Retinal pigment epithelial cell (primary cell): ENCODE measurements at places on chromosomes 12 and 14.

DNA sequence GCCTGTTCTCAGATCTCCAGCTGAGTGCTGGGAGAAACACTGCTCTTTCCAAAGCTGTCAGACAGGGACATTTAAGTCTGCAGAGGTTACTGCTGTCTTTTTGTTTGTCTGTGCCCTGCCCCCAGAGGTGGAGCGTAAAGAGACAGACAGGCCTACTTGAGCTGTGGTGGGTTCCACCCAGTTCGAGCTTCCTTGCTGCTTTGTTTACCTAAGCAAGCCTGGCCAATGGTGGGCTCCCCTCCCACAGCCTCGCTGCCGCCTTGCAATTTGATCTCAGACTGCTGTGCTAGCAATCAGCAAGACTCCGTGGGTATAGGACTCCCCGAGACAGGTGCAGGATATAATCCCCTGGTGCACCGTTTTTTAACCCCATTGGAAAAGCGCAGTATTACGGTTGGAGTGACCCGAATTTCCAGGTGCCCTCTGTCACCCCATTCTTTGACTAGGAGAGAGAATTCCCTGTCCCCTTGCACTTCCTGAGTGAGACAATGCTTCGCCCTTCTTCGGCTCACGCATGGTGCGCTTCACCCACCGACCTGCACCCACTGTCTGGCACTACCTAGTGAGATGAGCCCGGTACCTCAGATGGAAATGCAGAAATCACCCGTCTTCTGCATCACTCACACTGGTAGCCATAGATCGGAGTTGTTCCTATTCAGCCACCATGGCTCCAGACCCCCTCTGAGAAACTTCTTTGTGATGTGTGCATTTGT is 650.3 kb upstream of the ALG10B start:
- DNase-seq = no peak

GRCh38 chr14:97536421-97536820 is 739.2 kb downstream of the VRK1 start:
- no peak for DNase-seq

DNA sequence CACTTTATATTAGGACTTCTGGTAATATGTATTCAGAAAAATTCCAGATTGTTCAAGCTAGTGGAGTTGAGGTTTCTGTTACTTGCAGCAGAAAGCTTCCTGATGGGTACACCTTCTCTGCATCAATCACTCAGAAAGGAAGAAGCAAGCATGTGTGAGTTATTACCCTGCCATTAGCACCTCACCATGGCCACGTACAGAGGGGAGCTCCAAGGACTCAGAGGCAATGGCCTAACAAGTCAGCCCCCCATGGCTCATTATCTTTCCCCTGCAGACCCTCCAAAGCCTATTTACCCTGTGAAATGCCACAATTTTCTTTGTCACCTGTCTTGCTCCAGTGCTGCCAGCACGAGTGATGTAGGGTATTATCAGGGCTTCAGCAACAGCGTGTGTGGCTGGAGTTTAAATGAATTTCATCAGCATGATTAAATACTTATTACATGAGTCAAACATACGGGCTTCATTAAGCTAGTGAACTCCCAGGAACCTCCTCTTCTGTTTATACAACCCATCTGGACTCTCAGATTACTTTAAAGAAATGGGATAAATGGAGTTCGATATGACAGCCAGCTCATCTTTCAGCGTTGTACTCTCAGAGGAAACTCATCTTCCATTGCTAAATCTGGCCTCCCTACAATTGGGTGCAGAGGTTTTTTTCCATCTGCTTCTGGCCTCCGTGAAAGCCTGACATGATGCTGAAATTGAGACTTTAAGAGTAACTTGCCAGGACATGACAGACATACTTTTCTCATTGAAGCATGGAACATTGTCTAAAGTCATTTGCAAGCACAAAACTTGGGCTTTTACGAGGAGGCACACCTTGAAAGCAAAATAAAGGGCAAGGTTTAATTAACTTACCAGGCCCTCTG is 135.9 kb downstream of the TMEM30B start:
- DNase-seq = peak; percentile 73

DNA sequence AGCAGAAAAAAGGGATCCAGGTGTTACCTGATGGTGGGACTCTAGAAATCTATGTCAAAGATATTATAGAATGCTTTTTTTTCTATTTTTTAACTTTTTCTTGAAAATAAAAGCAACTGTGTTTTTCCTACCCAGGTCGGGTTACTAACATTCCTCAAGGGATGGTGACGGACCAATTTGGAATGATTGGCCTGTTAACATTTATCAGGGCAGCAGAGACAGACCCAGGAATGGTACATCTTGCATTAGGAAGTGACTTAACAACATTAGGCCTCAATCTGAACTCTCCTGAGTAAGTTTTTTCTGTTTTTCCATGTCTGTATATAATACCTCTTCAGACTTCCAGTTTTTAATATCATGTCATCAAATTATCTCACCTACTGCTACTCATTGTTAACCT is 27.6 kb upstream of the KCNMB4 start:
- DNase-seq = no peak

DNA sequence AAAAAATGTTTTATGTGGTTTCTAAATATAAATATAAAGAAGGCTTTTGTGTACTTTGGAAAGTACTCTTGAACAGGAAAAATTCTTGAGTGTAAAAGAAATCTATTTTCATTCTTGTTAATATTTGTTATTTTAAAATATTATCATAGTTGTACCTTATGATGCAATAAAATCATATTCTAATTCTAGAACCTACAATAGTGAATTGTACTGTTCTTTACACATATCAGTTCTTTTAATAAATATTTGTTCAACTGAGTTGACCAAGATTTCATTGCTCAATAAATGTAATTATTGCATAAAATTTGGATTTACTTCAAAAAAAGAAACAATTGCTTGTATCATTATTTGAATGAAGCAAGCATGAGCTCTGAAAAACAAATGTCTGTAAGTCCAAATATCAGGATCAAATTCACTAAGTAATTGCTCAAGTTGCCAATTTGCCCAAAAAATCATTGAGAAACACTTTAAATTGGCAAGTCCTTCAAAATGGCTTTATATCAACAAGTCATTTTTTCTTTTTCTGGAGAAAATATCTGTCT is 191.6 kb upstream of the SLC16A7 start:
- no peak for DNase-seq

DNA sequence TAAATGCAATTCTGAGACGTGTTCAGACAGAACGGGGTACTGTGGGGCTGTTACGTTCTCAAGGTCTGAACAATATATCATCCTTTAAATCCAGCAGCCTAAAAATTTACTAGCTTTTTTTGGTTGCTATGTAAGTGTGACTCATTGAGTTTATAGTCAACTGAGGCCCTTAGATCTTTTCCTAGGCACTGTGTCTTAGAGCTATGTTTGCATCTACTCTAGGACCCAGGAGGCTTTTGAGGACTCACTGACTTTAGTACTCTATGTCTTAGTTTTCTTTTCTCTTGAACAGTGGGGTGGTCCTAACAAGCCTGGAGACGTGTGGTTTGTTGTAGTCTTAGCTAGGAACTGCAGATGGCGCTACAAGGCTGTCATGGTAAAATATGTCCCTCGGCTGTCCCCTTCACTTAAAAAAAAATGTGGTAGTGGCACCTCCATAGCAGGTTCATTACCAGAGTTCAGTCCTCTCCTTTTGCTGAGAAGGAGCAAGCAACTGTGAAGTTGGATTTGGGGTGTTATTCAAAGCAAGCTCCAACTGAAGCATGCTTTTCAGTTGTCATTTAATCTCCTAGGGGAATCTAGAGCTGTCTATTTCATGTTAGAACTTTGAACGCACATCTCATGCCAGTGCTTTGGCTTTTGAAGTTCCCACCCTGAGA is 8.7 kb upstream of the SPATS2 start:
- DNase-seq = no peak

GRCh38 chr14:93104961-93105360 is 10.8 kb downstream of the ITPK1 start:
- no peak for DNase-seq

DNA sequence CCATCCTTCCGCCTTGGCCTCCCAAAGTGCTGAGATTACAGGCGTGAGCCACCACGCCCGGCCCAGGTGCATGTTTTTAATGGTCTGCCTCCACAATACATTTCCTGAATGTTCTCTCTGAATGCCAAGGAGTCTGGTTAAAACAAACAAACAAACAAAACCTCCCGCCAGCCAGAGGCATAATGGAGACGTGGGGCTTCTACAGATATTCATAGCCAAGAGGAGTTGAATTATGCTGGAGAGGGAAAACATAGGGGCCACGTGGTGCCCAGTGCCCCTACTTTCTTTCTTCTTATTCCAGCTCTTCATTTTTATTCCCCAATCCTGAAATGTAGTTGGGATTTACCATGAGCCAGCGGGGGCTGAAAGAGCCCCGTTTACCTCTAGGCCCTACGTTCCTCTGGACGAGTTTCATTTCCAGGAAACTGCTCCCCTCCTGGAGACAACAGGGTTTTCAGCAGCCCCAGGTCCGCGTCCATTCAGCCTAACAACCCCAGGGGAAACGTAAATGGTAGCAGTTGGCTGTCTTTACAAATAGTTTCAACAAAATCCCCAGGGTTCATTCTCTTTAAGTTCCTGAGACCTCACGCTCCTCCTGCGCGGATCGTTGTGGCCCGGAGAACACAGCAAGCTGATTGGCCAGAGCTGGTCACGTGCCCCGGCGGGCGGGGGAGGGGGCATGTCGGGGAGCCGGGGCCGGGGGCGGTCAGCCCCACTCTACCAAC is 108.5 kb upstream of the ESRRB start:
- DNase-seq = no peak

DNA sequence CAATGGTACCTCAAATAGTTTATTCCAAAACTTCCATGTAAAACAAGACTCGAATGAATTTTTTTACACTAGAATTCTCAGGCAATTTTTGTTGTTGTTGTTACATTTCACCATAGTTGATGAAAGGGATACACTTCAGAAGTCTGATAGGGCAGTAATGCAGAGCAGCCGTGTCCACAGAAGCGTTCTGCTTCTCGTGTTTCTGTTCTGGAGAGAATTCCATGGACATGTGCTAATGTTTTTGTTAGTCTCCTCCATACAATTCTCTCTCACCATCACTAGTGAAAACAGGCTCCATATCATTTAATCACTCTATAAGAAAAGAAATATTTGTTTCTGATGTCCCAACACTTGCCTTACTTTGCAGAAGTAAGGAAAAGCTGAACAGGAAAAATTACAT is 606.1 kb downstream of the SLC16A7 start:
- DNase-seq = no peak

DNA sequence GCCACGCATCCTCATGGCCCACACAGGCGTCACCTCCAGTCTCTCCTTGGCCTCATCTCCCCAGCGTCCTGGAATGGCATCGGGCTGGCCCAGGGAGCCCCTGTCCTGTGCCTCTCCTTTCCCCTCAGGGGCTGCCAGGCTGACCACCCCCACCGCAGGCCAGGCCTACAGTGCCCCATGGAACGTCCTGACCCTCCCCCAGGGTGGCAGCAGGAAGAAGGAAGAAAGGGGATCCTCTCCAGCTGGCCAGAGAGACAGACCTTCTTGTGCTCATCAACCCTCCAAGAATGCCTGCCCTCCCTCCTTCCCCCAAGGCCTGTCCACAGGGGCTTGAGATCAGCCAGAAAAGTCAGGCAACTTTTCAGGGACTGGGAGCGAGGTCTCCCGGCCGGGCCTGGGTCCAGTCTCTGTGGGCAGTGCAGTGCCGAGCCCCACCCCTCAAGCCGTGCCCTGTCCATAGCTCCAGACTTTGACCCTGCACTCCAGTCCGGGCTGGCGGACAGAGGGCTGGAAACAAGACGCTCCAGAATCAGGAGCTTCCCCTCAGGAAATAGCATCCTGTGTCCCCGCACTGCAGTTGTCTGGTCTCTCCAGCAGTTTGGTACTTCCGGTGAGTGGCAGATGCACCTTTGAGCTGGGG is at the start of gene DAO:
Gene DAO (plus strand): TSS at position 478 of the 640 bp plus-strand sequence. CDS start 4,915 bp downstream, outside the sequence.
- DNase-seq = no peak

- DNase-seq = no peak
Observed at GRCh38 chr12:30822385-30823155, 67.8 kb upstream of the CAPRIN2 start.

- DNase-seq = no peak
Observed at GRCh38 chr12:67573566-67573965, 75.0 kb upstream of the DYRK2 start.

DNA sequence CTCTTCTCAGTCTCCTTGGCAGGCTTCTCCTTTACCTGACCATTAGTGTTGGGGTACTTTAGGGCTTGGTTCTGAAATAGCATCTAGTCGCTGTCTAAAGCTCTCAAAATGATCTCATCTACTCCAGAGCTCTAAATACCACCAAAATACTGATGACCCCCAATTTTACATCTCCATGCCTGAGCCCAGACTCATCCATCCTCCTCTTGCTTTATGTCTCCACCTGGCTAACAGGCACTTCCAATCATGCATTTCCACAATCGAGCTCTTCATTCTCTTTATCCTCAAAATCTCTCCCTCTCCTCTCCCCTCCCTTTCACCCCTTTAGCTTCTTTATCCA is 40.5 kb upstream of the PTGR2 start:
- no peak for DNase-seq

DNA sequence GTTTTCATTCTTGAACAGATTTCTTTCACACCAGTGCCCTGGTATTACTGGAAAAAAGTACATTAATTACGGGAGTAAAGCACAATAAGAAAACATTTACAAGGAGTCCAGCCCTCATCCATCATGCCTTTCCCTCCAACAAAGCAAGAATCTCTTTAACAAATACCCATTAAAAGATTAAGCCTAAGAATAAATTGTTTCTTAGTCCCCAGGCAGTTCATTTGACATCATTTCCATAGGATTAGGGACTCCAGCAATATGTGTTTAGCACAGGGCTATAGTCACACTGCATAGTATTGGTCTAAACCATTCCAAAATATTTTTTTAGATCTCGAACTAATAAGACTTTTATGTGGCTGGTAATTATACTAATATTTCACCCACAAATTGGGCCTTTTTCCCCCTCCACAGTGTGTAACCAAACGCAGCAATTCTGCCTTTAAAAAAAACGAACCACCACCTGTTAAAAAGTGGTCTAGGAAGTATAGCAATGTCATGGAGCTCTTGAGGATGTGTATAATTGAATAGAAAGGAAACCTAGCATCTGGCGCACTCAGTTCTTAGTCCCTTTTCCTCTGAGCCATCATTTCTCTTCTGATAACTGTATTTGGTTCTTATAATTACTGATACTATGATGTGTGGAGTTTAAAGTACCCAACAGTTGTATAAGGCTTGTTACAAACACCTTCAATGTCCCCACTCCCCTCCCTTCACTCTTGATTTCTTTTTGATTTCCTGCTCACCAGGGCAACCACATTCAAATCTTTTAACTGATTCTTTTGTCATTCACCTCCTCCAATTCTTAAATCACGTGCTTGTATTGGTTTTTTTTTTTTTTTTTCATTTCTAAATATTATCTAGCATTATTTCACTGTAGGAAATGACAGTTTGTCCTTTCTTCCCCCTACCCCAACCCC is 138.7 kb downstream of the ETV6 start:
- DNase-seq = no peak

- no peak for DNase-seq
Observed at GRCh38 chr14:71607056-71607455, 325.2 kb upstream of the RGS6 start.
